ENCODE measurements at places on chromosomes 12 and 14.

DNA sequence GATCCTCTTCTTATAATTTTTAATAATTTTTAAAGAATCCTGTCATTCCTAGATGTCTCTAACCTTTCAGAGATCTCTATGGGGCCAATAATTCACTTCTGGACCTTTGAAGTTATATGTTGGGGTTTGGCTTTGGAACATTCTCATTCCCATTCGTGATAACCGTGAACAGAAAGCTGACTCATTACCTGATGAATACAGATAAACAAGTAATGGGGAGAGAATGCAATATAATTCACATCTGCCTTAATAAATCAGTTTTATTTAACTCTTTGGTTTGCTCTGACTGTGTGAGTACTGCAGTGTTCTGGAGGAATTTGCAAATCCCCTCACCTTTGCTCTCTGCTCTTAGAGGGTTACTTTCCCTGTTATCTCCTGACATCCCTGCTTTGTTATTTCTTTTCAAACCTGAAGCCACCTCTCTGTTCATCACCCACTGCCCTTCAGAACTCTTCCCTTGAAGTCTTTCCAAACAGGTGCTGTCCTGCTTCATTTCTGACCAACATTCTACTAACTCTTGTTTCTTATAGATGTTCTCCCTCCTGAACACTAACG, 79.6 kb upstream of the SLC38A2 start:
- DNase-seq = peak; percentile 74

- DNase-seq = no peak
Measured at GRCh38 chr12:93578221-93578620, 5.7 kb downstream of the SOCS2 start.

GRCh38 chr12:111730420-111730819, 36.3 kb upstream of the ALDH2 start:
- DNase-seq = no peak

DNA sequence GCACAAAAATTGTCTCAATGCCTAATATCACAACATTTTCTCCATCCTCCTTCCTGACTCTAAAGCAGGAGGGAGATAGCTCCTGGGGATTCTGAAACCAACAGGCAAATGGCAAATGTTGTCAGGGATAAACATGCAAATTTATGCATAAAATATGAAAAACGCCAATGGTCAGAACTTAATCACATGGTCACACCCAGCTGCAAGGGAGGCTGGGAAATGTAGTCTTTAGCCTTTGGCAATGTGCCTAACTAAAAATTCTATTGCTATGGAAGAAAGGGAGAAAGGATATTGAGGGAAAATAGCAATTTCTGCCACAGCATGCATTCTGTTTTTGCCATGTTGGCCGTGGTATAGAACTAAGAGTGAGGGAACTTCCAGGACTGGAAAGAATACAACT, 11.7 kb upstream of the OASL start:
- DNase-seq = no peak

DNA sequence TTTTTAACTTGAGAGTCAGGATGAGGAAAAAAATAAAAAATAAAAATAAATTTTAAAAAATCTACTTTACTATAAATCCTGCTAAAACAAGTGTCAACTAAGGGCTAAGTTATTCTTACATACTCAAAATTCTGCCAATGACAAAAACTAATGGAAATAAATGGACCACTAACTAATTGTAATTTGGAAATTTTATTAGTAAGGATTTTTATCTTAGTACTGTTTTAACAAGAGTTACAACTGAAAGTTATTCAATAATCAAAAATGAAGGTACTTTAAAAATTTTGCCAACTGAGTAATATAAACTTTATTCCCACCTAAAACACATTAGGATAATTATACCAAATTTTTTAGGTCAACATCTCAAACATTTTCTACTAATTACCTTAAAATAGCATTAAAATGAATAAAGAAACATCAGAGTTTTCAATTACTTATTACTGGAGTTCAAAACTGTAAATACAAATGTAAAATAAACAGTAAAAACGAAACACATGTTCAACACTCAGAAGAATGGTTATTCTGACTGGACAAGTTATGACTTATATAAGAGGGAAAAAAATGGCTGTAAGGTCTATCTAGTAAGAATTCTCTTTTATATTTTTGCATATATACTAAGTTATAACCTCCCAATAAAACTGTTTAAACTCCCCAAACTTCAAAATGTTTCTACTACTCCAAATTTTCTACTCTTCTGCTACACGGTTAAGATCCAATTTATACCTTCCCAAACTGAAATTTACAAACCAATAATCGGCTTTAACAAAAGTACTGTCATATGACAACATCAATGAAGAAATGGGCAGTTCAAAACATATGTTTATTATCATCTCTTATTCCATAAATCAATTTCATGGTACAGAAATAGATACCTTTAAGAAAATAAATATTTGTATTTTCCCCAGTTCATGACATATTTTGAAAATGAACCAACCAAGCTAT, 2.7 kb downstream of the HECTD1 start:
- DNase-seq = no peak

- DNase-seq = no peak
Measured at GRCh38 chr12:5428332-5429221, 3.3 kb upstream of the NTF3 start.

GRCh38 chr12:51888316-51889215, 663 bp downstream of the ANKRD33 start:
- DNase-seq = no peak

- DNase-seq = no peak
Measured at GRCh38 chr14:19801118-19801464, 2.5 kb upstream of the OR4N2 start.

DNA sequence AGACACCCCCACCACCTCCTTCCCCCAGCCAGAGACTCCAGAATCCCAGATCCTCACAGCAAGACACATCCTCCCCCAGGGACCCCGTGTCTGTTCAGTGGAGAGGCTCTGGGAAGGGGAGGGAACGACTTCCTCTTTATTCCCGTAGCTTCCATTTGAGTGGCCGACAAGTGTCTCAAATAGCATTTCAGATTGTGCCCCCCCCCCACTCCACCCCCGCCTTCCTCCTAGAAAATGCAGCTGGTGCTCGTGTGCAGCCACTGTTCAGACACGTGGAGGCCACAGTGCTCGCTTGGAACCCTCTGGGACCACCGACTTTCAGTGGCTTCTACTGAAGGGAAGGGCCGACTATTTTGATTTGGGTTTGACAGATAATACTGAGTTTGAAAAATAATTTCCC, 14.3 kb downstream of the PPP2R5C start:
- DNase-seq = no peak

DNA sequence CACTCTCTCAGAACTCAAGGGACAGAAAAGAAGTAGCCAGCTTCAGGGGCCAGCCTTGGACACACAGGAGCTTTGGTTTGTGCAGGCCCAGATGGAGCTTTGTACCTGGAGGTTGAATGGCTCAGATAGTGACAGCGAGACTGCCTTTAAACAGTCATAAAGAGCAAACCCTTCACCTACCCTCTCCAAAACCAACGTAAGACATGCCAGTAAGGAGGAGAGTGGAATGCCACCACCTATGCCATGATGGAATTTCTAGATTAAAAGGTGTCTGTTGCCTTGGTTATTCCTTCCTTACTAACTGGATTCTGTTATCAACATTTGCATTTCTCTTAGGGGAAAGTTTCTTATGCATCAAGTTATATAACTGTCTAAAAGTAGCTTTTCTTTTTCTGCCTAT, 98.1 kb downstream of the EML1 start:
- DNase-seq = no peak

GRCh38 chr14:100428727-100429126, 105.6 kb downstream of the SLC25A47 start:
- no peak for DNase-seq

GRCh38 chr12:46560089-46560488, 187.5 kb upstream of the SLC38A2 start:
- DNase-seq = no peak

DNA sequence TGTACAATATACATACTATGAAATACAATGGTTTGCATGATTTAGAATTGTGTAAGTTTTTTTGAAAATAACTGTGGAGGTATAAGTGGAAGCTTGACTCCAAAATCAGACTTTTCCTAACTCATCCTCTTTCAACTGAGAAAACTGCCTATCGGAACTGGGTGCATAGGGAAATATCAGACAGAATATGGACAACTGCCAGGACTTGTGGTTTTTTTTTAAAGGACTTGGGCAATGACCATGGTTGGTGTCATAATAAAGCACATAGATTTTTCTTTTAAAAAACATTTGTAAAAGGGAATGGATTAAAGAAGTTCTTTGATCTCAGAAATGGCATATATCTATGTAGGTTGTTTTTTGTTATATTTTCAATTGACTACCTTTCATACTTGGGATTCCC, 53.3 kb upstream of the LRRK2 start:
- DNase-seq = peak; percentile 44

Data from mammary epithelial cell (primary cell).